ENCODE measurements at places on chromosomes 12 and 14.
A peak's percentile ranks its signal among the peaks of the same experiment; 100 is the strongest.

DNA sequence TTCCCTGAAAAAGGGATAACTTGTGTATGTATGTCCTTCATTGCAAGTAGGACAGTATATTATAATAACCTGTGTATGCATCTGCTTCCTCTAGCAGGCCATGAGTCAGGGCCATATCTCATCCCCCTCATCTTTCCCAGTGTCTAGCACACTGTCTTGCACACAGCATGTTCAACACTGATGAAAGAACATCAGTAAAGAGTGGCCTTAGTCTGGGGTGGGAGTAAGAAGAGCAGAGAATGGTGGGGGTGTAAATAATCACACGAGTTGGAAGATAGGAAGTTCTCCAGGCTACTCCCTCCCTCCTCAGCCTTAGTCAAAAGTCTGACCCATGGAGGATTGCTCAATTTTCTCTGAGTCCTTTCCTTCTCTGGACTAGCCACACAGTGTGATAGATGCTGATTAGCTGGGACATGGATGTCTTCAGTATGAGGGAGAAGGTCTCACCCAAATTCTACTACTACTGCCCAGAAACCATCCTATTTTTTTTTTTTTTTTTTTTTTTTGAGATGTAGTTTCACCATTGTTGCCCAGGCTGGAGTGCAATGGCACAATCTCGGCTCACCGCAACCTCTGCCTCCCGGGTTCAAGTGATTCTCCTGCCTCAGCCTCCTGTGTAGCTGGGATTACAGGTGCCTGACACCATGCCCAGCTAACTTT, 14.6 kb upstream of the SP1 start:
- DNase-seq: no peak

DNA sequence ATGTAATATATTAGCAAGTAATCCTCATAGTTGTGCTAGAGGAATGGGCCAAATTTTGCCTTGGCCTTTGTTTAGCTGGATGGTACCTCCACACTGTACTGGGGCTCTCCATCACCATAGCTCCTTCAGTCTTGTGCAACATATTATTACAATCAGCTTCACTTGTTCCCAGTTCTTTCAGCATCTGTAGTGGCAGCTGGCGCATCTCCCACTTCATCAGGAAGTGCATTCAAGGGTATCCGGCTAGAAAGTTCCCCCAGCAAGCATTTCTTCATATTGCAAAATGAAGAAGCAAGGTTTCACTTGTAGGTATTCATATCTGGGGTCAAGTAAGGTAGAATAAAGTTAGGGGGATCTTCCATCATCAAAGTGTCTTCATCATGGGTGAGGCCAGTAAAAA, 123.7 kb downstream of the IGF1 start:
- no peak for DNase-seq

DNA sequence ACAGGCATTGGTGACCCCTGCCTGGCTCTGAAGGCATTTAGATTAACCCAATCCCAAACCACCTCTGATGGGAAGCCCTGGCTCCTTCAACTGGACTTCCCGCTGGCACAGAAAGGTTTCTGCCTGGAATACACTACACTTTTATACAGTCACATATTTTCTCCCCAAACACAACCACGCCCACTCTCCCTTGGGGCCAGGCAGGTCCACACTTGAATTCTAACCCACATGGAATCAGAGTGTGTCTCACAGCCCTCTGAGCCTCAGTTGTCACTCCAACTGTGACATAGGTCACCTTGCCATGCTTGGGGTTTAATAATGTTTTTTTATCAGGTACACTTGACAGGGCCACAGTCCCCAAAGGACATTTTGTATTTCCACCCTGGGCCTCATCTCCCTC, 368.6 kb downstream of the BCL11B start:
- no peak for DNase-seq

DNA sequence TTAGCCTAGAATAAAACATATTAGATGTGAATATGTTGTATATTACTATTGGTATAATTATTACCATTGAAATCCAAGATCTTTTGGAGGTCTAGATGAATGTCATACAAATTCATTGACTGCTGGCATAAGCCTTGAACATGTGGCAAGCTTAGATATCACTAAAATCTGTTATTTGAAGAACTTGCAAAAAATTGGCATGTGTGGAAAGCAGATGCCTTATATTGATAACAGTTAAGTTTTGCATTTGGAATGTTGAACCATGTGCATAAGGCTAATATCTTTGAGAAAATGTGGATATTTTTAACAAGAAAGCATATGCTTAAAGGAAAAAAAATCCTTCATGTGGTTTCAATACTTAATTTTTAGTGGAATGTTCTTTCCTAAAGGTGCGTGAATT, 203.6 kb upstream of the PRICKLE1 start:
- no peak for DNase-seq

DNA sequence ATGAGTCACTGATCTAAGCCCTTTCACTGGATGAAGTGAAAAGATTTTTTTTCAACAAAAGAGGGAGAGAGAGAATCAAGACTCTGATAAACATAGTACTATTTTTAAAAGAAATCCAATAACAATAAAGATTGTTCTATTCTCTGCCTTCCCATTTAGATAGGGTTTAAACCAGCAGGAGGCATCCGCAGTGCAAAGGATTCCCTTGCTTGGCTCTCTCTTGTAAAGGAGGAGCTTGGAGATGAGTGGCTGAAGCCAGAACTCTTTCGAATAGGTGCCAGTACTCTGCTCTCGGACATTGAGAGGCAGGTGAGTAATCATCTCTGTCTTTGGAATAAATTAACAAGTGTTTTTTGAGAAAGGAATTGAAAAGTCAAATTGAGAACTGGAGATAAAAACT, 124.9 kb downstream of the DERA start:
- no peak for DNase-seq

GRCh38 chr12:51421266-51421884, 3.3 kb upstream of the SLC4A8 start:
- DNase-seq: peak; percentile 73

- no peak for DNase-seq
Measured at GRCh38 chr14:81127785-81128184, 93.0 kb downstream of the GTF2A1 start.

DNA sequence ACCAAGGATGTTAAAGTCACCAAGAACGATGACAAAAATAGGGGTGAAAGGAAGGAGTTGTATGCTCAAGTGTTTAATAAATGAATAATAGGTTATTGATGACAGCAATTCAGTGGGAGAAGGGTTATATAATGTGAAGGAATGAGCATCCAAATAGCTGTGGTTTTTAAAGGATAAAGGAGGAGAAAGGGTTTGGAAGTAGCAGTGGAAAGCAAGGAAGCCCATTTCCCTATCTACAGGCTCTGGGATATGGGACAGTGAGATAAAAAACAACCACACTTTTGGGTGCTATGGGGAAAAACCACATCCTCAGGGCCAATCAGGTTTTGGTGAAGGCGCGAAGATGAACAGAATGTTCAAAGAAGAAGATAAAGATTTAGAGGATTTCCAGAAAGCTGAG, 258.6 kb downstream of the ZFP36L1 start:
- no peak for DNase-seq

GRCh38 chr12:31562594-31563328, 28.2 kb downstream of the DENND5B start:
- DNase-seq: no peak

GRCh38 chr14:103107941-103108748, 13.6 kb downstream of the EXOC3L4 start:
- DNase-seq: no peak

- DNase-seq: no peak
Measured at GRCh38 chr14:103867523-103867953, 20.2 kb upstream of the PPP1R13B start.

DNA sequence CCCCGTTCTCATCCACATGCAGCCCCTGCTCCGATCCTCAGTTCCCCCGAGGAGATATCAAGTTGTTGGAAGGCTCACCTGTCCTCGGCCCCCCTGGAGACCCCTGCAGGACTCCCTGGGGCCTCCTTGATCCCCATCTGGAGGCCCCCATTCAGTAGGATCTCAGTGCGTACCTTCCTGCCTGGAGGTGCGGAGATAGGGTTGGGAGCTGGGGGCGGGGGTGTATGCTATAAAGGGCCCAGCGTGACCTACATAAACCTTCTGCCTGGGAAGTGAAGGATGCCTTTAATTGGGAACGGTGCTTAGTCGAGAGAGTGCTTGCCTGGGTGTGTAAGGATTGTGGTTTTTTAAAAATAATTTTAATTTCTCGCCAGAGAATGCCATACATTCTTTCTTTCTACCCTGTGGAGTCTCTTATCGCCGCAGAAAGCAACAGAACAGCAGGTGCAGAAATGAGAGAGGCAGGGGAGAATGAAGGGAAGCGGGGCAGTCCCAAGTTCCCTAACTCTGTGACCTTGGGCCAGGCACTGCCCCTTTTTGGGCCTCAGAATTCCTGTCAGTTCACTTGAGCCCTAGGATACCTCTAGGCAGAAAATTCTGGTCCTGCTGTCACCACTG, 153.7 kb downstream of the TSPAN9 start:
- no peak for DNase-seq

DNA sequence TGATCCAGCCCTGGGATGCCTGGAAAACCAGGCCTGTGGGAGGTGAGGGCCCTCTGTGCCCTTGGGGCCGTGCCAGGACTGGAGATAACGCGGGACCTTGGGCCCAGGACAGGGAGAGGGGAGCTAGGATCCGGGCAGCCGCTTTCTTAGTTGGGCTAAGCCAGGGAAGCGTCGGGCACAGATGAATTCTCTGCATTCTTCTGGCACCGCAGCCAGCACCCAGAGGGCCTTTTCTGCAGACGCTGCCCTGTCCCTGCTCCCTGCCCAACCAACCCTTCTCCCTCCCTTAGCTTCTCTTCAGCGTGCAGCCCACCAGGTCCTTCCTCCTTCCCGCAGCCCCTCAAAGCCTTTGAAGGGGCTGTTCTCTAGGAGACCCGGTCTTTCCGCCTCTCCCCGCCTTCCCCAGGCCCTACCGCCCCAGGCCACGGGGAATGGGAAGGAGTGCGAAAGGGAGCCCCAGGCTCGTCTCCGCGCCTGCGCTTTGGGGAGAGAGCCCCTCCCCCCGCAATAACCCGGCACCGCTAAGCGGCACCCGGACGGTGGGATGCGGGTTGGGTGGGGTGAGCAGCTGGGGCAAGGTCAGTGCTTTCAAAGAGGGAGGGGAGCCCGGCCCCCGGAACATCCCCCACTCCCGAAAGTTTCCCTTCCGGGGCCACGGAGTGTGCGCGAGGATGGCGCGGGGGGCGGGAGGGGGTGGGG, 663 bp downstream of the NCKAP5L start:
- DNase-seq: peak; percentile 72

GRCh38 chr12:96136161-96136560, 58.0 kb upstream of the ELK3 start:
- DNase-seq: no peak

DNA sequence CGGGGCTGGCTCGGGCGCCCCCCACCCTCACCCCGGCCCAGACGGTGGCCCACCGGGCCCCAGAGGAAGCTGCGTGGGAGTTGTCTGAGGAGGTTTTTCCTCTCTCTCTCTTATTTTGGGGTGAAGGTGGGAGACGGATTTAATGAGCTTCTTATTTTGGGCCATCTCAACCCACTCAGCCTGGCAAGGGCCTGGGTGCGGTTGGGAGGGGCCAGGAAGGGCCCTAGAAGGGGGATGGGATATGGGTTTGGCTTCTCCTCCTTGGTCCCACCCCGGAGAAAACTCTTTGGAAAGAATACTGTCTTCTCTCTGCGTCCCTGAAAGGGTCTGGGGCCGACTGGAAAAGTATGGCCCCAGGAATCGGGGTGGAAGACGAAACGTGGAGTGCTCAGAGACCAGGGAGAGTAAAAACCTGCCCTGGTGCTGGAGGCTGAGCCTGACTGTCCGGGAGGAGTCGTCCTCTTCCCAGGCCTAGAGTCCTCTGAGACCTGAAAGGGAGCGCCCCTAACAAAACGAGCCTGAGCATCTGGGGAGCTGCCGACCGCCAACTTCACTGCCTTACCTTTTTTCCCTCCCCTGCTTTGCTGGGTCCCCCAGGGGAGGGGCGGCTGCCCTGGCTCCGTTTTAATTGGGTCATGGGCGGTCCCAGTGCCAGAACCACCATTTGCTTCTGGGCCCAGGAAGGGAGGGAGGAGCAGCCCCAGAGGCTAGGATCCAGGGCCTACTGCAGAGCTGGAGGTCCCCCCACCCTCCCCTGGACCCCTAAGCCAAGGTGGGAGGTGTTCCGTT, 1.6 kb downstream of the MMP14 start:
- DNase-seq: no peak

DNA sequence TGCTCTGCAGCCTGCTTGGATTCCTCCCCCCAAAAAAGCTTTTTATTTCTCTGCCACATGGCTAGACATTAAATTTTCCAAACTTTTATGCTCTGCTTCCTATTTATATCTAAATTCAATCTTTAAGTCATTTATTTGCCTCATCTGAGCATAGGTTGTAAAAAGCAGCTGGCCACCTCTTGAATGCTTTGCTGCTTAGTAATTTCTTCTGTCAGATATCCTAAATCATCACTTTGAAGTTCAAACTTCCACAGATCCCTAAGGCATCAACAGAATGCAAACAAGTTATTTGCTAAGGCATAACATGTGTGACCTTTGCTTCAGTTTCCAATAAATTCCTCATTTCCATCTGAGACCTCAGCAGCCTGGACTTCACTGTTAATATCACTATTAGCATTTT, 209.6 kb downstream of the FSCB start:
- no peak for DNase-seq

- DNase-seq: no peak
Measured at GRCh38 chr12:116931665-116932064, 20.9 kb downstream of the FBXW8 start.

GRCh38 chr12:125218952-125219351, 153.7 kb downstream of the AACS start:
- no peak for DNase-seq

GRCh38 chr12:94405413-94406116, 54.1 kb downstream of the CEP83 start:
- no peak for DNase-seq

DNA sequence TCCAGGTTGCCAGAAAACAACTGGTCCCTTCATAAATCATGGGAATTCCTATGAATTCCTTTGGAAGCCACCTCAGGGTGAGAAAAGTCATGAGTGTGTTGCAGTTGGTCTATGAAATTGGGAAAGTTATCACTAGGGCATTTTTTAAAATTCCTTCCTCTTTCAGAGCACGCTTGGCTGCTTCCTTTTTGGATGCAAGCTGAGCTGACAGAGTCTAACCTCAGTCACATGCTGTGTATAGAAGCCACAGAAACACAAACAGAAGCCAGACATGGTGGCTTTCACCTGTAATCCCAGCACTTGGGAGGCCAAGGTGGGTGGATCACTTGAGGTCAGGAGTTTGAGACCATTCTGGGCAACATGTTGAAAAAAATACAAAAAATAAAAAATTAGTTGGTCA, 21.7 kb upstream of the HELB start:
- DNase-seq: no peak

DNA sequence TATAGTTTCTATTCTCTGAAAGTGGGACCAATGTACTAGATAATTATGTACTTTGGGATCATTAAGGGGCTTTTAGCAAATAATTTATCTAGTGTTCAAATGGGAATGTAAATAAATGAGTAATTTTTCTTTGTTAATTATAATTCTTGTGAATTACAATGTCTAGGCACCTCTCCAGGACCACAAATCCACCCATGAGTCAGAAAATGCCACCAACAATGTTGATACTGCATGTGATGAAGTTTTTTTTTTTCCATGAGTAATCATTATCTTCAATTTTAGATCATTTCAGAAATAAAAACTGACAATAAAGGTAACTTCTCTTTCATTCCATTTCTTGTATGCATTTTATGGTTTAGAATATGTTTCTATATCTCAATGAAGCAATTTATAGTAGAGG, 470.3 kb downstream of the VRK1 start:
- DNase-seq: no peak
